Vagina (tissue), 2 donors: ENCODE measurements at places on chromosomes 5 and 9. TPM values are rescaled to one million over a fixed set of nuclear protein-coding genes. Genes with fewer than 3 reads are reported as not detected.

Gene LPAR1
- total RNA-seq, result 83.0 TPM

GRCh38 chr9:95726756-95727155 lies 148.7 kb upstream of the ERCC6L2 start:
- no peak for DNase-seq
- H3K4me3 ChIP-seq, result no peak overlapping the region

GRCh38 chr5:2719332-2719731 lies 32.1 kb downstream of the IRX2 start:
- H3K4me1 ChIP-seq, result no peaks in the 10 kb centered on the region
- H3K36me3 ChIP-seq, result no peaks in the 10 kb centered on the region
- no peaks in the 10 kb centered on the region for H3K27me3 ChIP-seq
- DNase-seq, result no peak

GRCh38 chr9:4297151-4297785 lies 2.6 kb downstream of the GLIS3 start:
- no peaks in the 10 kb centered on the region for H3K36me3 ChIP-seq
- H3K4me1 ChIP-seq, result peaks cover 19% of the 10 kb centered on the region
- no peaks in the 10 kb centered on the region for H3K27me3 ChIP-seq
- H3K27ac ChIP-seq, result peak overlapping the region; percentile 92
- no peak for DNase-seq

GRCh38 chr5:114174837-114175236 lies 187.0 kb upstream of the KCNN2 start:
- no peaks in the 10 kb centered on the region for H3K36me3 ChIP-seq
- no peak overlapping the region for H3K4me3 ChIP-seq
- no peaks in the 10 kb centered on the region for H3K4me1 ChIP-seq
- DNase-seq, result no peak
- no peak overlapping the region for H3K27ac ChIP-seq

GRCh38 chr9:70883056-70883455 lies 238.4 kb downstream of the TRPM3 start:
- no peaks in the 10 kb centered on the region for H3K36me3 ChIP-seq
- DNase-seq, result no peak
- no peaks in the 10 kb centered on the region for H3K4me1 ChIP-seq
- no peaks in the 10 kb centered on the region for H3K27me3 ChIP-seq

- H3K4me1 ChIP-seq, result no peaks in the 10 kb centered on the region
- H3K4me3 ChIP-seq, result no peak overlapping the region
- H3K27ac ChIP-seq, result no peak overlapping the region
- DNase-seq, result no peak
- no peaks in the 10 kb centered on the region for H3K36me3 ChIP-seq
These were observed 9.3 kb downstream of the CLPTM1L start for GRCh38 chr5:1335540-1336095.

DNA sequence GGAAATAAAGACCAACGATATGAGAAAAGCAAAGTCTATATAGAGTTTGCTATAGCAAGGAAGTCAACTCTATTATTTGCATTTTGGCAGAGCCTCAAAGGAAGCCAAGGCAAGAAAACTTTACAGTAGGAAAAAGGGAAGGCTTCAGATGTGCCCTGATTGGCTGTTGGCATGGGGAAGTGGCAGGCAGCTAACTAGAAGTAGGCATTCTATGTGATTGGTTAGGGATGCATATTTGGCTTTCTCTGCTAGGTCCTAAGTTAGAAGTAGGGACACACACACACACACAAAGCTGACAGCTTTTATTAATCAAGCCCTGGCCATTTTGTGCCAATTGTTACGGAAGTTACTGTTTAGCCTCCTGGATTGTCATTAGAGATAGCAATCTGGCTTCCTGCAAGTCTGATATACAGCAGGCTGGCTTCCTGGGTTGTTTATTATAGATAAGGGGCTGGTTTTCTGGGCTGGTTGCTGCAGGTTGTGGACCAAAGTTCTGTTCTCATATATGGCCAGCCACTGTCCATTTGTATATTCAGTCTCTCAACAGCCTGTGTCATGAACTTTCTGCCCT lies 308.1 kb upstream of the GRAMD2B start:
- DNase-seq, result no peak
- no peaks in the 10 kb centered on the region for H3K27me3 ChIP-seq
- H3K4me3 ChIP-seq, result no peak overlapping the region
- no peaks in the 10 kb centered on the region for H3K4me1 ChIP-seq

Gene UGT3A1
- not detected for total RNA-seq

Gene GLDC
- 0.49 TPM for total RNA-seq

Gene TMC1
- not detected for total RNA-seq

- no peak for DNase-seq
- no peak overlapping the region for H3K4me3 ChIP-seq
- no peaks in the 10 kb centered on the region for H3K27me3 ChIP-seq
- no peak overlapping the region for H3K27ac ChIP-seq
- H3K4me1 ChIP-seq, result no peaks in the 10 kb centered on the region
- H3K36me3 ChIP-seq, result no peaks in the 10 kb centered on the region
These were observed 273.1 kb downstream of the HSPA4 start for GRCh38 chr5:133324926-133325325.

- no peaks in the 10 kb centered on the region for H3K4me1 ChIP-seq
- no peak overlapping the region for H3K27ac ChIP-seq
- no peak for DNase-seq
- H3K4me3 ChIP-seq, result no peak overlapping the region
These were observed 748 bp downstream of the LCN9 start for GRCh38 chr9:135663857-135664256.

GRCh38 chr5:17223367-17224185 lies 6.1 kb downstream of the BASP1 start:
- no peak overlapping the region for H3K4me3 ChIP-seq
- H3K27ac ChIP-seq, result no peak overlapping the region
- peaks cover 27% of the 10 kb centered on the region for H3K4me1 ChIP-seq
- DNase-seq, result no peak

DNA sequence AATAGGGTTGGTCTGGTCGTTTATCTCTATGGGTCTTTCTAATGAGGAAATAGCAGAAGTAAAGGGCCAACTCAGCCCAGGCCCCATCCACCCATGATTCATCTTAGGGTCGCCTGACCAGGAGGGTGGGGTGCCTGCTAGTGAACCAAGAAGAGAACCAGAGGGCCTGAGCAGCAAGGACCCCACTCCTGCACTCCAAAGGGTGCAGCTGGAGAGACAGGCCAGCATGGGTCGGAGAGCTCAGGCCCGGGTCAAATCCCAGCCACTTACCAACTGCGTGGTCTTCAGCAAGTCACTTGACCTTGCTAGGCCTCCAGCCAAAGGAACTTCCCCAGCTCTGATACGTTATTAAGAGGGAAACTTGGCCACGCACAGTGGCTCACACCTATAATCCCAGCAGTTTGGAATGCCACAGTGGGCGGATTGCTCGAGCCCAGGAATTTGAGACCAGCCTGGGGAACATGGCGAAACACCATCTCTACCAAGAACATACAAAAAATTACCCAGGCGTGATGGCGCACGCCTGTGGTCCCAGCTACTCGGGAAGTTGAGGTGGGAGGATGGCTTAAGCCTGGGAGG lies 4.3 kb downstream of the BBLN start:
- H3K4me1 ChIP-seq, result peaks cover 24% of the 10 kb centered on the region
- no peak overlapping the region for H3K27ac ChIP-seq
- no peaks in the 10 kb centered on the region for H3K36me3 ChIP-seq
- peak; percentile 81 for DNase-seq
- H3K27me3 ChIP-seq, result no peaks in the 10 kb centered on the region

- no peaks in the 10 kb centered on the region for H3K27me3 ChIP-seq
- no peak overlapping the region for H3K4me3 ChIP-seq
- H3K4me1 ChIP-seq, result no peaks in the 10 kb centered on the region
- no peaks in the 10 kb centered on the region for H3K36me3 ChIP-seq
These were observed 33.1 kb upstream of the ITGA2 start for GRCh38 chr5:52956014-52956413.

DNA sequence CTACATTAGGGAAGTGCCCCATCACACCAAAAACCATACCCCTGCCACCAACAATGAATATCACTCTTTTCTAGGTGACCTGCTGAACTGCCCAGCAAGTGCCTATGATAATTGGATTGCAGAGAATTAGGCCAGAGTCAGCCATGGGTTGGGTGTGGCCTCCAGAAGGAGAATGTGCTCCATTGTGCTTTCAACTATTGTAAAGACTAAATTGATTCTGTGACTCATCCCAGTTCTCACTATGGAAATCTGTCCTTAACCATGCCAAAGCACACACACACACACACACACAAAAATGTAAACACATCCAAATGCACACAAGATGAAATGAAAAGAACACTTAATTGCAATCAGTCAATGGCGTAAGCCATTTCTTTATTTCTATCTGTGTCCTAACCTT lies 25.7 kb downstream of the DRD1 start:
- H3K27me3 ChIP-seq, result no peaks in the 10 kb centered on the region
- H3K4me1 ChIP-seq, result no peaks in the 10 kb centered on the region
- DNase-seq, result no peak
- no peaks in the 10 kb centered on the region for H3K36me3 ChIP-seq
- no peak overlapping the region for H3K4me3 ChIP-seq
- no peak overlapping the region for H3K27ac ChIP-seq

DNA sequence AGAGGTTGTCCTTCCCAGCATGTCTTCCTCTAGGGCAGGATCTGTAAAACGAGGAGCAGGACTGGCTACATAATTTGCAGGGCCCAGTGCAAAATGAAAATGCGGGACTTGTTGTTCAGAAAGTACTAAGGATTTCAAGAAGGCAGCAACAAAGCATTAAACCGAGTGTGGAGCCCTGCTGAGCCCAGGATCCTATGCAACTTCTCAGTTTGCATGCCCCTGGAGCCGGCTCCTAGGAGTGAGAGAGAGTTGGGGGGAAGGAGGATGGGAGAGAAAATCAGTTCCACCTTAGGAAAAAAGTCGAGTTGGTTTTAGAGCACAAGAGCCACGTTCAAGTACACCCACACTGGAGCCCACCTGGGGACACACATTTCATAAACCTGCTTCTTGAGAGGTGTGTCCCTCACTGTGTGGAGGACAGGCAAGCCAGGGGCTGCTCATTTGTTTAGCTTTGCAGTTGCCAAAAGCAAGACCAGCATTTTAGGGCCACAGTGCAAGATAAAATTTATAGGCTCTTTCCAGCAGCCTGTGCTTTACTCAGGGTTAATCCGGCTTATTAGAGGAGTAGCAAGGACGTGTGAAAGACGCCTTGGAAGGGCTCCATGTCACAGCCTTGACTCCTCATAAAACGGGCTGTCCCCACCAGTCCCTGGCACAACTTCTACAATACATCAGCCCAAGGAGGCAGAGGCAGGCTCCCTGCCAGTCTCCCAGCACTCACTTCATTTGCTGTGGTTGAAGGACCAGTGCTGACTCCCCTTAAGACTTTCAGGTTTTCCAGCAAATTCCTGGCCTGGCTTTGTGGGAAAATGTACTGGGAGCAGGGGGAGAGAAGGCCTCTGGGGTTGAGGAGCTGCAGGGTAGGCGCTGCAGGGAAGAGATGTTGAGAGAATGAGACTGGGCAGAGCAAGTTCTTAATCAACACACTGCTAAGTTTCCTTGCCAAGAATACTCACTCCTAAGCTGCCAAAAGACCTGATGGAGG lies 159.7 kb upstream of the SEMA6A start:
- H3K27me3 ChIP-seq, result no peaks in the 10 kb centered on the region
- no peak for DNase-seq
- H3K36me3 ChIP-seq, result no peaks in the 10 kb centered on the region
- H3K27ac ChIP-seq, result no peak overlapping the region
- H3K4me3 ChIP-seq, result no peak overlapping the region
- peaks cover 30% of the 10 kb centered on the region for H3K4me1 ChIP-seq

DNA sequence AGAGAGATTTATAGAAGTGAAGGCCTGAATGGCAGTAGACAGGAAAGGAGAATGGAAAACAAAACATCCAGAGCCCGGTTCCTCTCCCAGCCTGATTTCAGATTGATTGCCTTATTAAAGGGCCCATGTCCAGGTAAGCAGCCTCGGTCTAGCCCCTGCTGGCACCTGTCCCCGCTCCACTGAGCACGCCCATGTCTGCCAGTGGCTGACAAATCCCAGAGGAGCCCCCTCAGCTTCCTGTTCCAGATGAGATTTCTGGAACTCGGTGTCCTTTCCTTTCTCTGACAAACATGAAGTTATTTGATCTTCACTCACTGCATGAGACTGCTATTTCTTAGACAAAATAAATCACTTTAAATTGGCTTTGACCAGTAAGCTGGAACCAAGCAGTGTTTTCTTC lies 187.0 kb upstream of the ADCY2 start:
- H3K27me3 ChIP-seq, result no peaks in the 10 kb centered on the region
- no peak for DNase-seq
- H3K27ac ChIP-seq, result no peak overlapping the region
- no peak overlapping the region for H3K4me3 ChIP-seq
- H3K4me1 ChIP-seq, result no peaks in the 10 kb centered on the region

Gene TNFSF15
- 0.74 TPM for total RNA-seq

- no peaks in the 10 kb centered on the region for H3K36me3 ChIP-seq
- H3K27ac ChIP-seq, result peak overlapping the region; percentile 27
- no peak for DNase-seq
- no peak overlapping the region for H3K4me3 ChIP-seq
These were observed 20.4 kb downstream of the ADAM19 start for GRCh38 chr5:157555037-157555640.

GRCh38 chr9:126198854-126199253 lies 127.8 kb upstream of the MVB12B start:
- no peaks in the 10 kb centered on the region for H3K36me3 ChIP-seq
- no peaks in the 10 kb centered on the region for H3K27me3 ChIP-seq
- H3K27ac ChIP-seq, result no peak overlapping the region
- no peaks in the 10 kb centered on the region for H3K4me1 ChIP-seq

DNA sequence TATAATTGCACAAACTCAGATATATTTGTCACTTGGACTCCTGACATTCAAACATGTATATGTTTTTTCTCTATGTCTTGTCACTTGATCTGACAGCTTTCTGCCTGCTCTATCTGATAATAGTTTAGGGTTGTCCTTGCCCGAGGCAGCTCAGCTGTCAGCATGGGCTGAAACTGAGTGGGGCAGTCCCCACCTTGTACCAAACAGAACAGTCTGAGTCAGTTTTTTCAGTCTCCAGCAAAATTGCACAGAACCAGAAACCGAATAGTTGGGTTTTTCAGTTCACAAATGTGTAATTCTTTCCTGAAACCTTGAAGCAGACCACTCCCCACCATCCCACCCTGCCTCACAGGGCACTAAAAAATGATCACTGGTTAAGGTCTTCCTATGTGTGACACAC lies 9.5 kb upstream of the HAND1 start:
- H3K36me3 ChIP-seq, result no peaks in the 10 kb centered on the region
- peaks cover 28% of the 10 kb centered on the region for H3K27me3 ChIP-seq
- no peak for DNase-seq
- H3K4me1 ChIP-seq, result no peaks in the 10 kb centered on the region
- no peak overlapping the region for H3K4me3 ChIP-seq
- H3K27ac ChIP-seq, result no peak overlapping the region

GRCh38 chr9:353077-353476 lies 138.4 kb downstream of the DOCK8 start:
- no peak overlapping the region for H3K4me3 ChIP-seq
- no peak overlapping the region for H3K27ac ChIP-seq
- DNase-seq, result no peak

GRCh38 chr9:118618084-118618483 lies 751.2 kb downstream of the BRINP1 start:
- no peak overlapping the region for H3K27ac ChIP-seq
- no peaks in the 10 kb centered on the region for H3K4me1 ChIP-seq
- H3K27me3 ChIP-seq, result no peaks in the 10 kb centered on the region
- no peaks in the 10 kb centered on the region for H3K36me3 ChIP-seq

Gene C9orf78
- 36.6 TPM for total RNA-seq

GRCh38 chr5:1152156-1152555 lies 40.3 kb upstream of the SLC12A7 start:
- peaks cover 8% of the 10 kb centered on the region for H3K27me3 ChIP-seq
- no peaks in the 10 kb centered on the region for H3K36me3 ChIP-seq
- no peak overlapping the region for H3K4me3 ChIP-seq
- peaks cover 7% of the 10 kb centered on the region for H3K4me1 ChIP-seq

Gene SOX30
- total RNA-seq, result not detected
